SK-N-SH treated with all-trans-retinoic acid at 6 μM for 48 hours (cell line): ENCODE measurements at places on chromosomes 2 and 18.

DNA sequence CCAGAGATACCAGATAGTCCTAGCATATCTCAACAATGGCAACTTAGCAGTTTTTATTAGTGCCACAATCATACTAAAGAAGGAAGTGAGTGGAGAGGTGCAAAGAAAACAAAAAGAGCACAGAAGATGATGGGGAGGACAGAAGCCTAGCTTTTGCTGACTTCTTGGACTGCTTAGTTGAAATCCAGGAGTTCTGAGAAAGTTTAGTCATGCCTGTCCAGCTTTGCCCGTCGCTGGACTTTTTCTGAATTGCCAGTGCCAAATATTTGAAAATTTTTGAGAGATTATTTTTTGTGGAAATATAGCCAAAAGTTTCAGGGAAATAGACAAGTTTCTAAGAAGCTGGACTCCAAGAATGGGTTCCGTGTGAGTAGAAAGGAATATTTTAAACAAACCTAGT is 558.7 kb upstream of the TNP1 start:
- ATAC-seq, result no peak

DNA sequence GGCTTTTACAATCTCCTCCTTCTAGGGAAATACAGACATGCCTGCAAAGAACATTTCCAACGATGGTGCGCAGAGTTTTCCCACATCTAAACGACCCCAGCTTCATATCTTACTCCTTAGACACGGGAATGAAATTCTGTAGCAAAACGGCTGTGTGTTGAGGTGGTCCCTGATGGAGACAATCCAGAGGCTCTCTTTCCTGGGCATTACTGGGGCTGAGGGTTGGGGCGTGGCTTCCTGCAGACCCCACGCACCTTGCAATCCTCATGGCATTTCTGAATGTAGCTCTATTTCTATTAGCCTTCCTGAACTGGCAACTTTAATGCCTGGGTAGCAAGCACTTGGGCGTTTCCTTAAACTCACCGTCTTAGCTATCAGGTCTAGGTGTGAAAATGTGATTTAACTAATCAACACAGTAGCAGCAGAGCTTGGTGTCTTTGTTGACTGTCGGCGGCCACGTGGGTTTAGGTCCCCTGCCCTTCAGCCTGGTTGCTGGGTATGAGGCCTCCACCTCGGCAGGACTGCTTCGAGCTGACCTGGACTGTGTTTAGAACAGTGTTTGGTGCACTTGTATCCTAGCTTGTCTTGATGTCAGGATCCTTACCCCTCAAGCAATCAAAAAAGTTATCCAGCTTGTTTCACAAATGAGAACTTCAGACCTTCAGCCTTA is 242.8 kb downstream of the GBX2 start:
- no peak for ATAC-seq

DNA sequence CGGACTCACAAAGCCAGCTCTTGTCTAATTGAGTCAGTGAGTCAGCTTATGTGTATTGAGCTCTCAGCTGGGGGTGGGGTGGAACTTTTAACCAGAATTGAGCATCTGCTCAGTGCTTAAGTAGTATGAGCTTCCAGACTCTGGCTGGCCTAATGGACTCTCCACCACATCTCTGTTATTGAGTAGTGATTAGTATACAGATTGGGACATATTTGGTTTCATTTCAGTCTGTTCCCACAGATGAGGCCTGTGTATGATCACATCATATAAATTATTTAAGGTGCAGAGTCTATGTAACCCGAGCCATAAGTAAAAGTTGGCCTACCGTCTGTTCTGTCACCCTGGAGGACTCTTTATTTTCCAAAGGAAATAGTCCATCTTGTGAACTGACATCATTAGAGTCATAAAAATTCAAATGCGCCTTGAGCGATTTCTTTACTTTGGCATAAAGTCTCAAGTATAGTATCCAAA is 152.1 kb downstream of the THSD7B start:
- no peak for ATAC-seq

DNA sequence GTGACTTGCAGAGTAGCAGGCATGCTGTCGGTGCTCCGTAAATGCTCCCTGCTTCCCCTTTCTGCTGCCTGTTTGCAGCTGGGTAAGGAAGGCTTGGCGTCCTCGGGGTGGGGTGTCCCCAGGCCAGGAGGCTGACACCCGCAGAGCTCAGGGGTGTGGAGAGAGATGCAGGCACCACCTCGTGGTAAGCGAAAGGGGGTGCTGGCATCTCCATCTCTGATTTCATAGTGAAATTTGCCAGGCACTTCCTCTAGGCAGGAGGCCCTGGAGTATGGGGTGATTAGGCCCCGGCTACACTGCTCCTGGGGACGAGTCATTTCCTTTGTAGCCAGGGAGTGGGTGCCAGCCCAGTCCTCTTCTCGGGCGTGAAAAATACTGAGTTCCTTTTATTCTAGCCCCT is 160.4 kb downstream of the KLHL29 start:
- ATAC-seq, result peak; percentile 75

- no peak; the same call in 1 of the 3 replicates for ATAC-seq
These were observed 17.3 kb downstream of the CAPN10 start for GRCh38 chr2:240603846-240604245.

- no peak for ATAC-seq
These were observed 654.3 kb downstream of the METTL4 start for GRCh38 chr18:1916869-1917523.

GRCh38 chr18:46268671-46269070 is 164.5 kb downstream of the HAUS1 start:
- no peak for ATAC-seq

GRCh38 chr2:102295566-102295965 is 15.8 kb upstream of the IL1RL1 start:
- no peak for ATAC-seq

DNA sequence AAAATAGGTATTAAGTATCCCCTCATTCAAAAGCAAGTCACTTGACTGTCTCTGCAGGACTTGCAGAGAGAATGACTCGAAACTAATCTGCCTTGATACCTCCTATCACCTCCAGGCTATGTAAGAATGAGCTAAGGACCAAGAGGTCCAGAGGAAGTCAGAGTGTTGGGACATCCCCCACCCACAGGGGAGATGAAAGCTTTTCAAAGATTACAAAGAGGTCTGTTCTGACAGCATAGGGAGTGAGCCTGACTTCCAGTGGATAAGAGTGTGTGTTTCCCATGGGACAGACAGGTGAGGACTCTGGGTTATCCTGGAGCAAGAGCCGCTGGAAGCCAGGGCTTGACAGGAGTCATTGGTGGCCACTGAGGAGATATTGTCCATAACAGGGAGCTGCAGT is 85.0 kb upstream of the TACR1 start:
- no peak for ATAC-seq

GRCh38 chr2:13003500-13003899 is 286.8 kb downstream of the TRIB2 start:
- no peak for ATAC-seq

DNA sequence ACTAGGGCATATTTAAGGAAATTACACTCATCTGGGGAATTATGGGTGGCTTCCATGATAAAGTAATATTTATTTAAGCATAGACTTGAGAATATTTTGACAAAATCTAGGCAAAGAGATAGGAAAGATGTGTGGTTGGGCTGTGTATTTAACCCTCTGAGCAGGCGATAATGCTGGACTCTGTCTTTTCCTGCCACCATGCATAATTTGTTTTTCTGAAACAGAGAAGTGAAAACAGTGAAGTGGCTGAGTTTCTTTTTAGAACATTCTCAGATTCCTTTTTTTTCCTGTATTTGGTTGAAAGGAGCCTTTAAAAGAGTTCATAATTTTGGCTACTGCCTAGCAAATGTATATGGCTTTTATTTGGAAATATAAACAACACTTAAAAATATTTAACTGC is 104.8 kb upstream of the CDH19 start:
- no peak for ATAC-seq

DNA sequence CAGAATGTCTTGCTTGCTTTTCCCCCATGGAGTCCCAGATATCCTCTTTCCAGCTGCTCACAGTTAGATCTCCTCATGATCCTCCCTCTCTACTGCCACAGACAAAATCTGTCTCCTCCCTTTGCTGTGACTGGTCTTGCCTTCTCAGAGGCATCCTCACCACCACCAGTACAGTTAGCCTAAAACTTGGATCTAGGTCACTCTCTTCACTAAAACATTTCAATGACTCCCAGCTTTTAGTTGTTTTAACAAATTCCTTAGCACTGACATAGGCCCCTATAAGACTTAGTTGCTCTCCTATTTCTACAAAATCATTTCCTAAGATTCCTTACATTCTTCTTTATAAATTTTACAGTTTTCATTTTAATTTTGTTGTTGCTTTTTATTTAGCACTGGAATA is 734.2 kb upstream of the CHAC2 start:
- no peak for ATAC-seq

DNA sequence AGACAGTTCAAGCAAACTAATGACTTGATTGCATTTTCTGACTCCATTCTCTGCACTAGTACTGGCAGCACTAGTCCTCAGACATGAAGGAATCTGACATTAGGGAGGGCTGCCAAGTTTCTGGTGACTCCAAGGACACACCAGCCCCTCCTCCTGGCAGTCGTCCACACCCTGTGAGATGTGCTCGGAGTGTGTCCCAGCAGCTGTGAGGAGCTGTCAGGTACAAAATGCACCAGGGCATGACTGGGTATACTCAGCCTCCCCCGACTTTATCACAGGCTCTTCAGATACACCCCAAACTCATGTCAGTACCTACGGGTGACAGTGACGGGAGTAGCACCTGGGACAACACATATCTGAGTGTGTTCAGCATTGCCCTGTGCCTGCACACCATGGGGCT is 43.1 kb downstream of the EDAR start:
- no peak for ATAC-seq

GRCh38 chr2:109129921-109130722 is 1.1 kb downstream of the SH3RF3 start:
- ATAC-seq, result no peak

DNA sequence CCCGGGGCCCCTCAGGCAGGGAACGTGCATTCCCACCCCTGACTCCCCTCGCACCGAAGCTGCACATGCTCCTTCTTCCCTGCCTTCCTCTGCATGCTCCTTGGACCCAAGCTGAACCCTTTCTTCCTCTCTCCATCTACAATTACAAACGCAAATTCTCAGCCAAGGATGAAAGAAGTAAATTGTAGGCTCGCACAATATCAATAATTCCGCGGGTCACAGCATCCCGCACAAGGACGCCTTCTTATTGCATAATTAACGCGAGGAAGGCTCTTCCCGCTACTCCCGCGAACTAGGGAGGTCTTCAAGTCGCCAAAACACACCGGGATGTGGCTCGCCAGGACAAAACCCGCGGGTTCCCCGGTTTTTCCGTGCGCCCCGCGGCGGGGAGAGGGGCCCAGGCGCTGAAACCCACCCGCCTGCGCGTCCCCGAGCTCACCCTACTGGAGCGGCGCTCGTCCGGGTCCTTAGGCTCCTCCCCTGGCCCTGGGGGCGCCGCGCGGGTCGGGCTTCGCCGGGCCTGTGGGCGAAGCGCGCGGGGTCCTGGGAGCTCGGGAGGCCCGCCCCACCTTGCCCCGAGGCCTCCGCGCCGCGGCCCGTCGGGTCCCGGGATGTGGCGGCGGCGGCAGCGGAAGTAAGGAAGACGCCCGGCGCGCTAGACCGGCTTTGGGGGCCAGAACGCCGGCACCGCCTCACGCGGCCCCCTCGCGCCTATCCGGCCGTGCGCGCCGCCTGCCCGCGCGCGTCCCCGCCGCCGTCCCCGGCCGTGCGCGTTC is at the start of gene CHST10:
Gene CHST10, minus strand, starts transcription at position 734 of the 776 bp plus-strand sequence. CDS start 10,993 bp downstream, outside the sequence.
- ATAC-seq, result peak; percentile 96

GRCh38 chr2:236827997-236828396 is 257.7 kb upstream of the COPS8 start:
- ATAC-seq, result no peak

GRCh38 chr2:63614448-63614968 is 25.7 kb downstream of the MDH1 start:
- peak; percentile 86 for ATAC-seq

GRCh38 chr2:159050426-159050825 is 82.0 kb downstream of the TANC1 start:
- no peak for ATAC-seq

DNA sequence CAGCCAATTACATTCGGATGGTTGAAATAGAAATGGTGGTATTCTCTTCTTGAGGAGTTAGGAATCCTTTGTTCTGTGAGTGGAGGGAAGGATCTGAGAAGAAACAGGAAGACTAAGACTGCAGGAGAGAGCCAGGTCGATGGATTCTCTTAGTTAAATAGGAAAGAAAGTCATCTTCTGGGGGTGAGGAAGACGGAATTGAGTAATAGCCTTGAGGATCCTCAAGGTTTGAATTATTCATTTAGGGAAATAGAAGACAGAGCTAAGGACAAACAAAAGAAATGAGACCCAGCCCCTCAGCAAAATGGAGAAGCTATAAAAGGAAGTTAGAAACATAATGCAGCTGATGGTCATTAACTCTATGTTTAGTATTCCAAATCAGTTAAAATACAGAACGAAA is 1.8 kb downstream of the LAPTM4A start:
- ATAC-seq, result no peak

- no peak for ATAC-seq
These were observed 20.1 kb downstream of the ZAP70 start for GRCh38 chr2:97733341-97734035.

GRCh38 chr2:144516981-144517865 is 2.7 kb downstream of the ZEB2 start:
- ATAC-seq, result peak; percentile 70

DNA sequence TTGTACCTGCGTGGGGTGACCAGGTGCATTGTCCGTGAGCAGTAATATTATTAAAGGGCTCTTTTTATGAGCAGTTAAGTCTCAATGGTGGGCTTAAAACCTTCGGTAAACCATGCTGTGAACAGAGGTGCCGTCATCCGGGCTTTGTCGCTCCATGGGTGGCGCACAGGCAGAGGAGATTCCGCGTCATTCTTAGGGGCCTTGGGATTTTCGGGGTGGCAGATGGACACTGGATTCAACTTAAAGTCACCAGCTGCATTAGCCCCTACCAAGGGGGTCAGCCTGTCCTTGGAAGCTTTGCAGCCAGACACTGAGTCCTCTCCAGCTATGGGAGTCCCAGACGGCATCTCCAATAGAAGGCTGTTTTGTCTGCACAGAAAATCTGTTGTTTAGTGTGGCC is 107.7 kb downstream of the NFATC1 start:
- no peak for ATAC-seq

DNA sequence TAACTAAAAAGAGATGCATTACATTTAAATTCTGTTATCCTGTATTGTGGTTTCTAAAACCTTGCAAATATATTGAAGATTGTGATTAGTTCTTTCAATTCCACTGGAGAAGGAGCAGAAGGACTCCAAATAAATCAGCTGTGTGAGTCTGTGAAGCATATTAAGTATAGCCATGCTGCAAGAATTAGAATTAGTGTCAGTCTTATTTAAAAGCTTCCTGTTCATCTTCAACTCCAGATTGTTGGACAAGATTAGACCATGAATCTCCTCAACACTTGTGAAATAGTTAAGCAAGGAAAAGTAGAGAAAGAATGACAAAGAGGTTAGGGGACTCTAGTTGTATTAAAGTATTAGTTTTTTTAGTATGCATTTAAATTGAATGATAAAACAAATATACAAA is 92.5 kb upstream of the LRP1B start:
- ATAC-seq, result peak; percentile 54

- ATAC-seq, result no peak
These were observed 18.6 kb downstream of the DNMT3A start for GRCh38 chr2:25323042-25323514.

- no peak for ATAC-seq
These were observed 26.9 kb downstream of the GPR55 start for GRCh38 chr2:230898016-230898712.
